ENCODE measurements at places on chromosomes 6 and 20.

GRCh38 chr6:40894962-40895799, 143.8 kb downstream of the UNC5CL start:
- no peak for DNase-seq

- DNase-seq: no peak
Observed at GRCh38 chr6:46677314-46677654, 10.4 kb upstream of the TDRD6 start.

- DNase-seq: no peak
Observed at GRCh38 chr6:16004934-16005679, 123.8 kb upstream of the MYLIP start.

- DNase-seq: no peak
Observed at GRCh38 chr6:14966096-14966905, 279.6 kb upstream of the JARID2 start.

DNA sequence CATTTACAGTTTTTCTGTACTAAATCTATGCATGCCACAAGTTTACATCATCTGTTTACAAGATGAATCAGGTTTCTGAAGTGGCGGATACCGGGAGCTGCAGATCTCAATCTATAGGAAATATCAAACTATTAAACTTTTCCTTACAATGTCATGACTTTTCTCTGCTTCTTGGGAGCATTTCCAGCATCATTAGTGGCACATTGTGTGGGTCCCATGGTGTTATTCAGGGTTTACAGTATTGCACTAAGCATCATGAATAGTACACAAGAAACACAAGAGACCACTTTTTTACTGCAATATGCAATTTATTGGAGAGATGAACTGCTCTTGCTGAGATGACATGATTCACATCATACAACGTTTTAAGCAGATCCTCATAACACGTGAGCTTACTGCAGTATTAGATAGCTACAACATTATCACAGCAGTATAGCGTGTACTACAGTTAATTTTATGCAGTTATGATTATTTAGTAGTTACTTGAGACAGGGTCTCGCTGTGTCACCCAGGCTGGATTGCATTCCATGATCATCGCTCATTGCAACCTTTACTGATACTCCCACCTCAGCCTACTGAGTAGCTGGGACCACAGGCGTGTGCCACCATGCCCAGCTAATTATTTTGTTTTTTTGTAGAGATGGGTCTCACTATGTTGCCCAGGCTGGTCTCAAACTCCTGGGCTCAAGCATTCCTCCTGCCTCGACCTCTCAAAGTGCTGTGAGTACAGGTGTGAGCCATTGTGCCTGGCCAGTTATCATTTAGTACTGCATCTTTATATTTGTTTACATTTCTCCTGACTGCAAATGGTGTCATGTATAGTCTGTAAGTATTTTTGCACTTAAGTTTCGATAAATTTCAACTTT, 18.4 kb downstream of the BLTP3A start:
- no peak for DNase-seq

GRCh38 chr20:42949950-42950349, 239.8 kb downstream of the PTPRT start:
- DNase-seq: no peak

- no peak for DNase-seq
Observed at GRCh38 chr6:39289490-39289889, 24.7 kb downstream of the KCNK17 start.

Data from stimulated activated CD8-positive, alpha-beta memory T cell treated with anti-CD3 and anti-CD28 coated beads, Interleukin-7, amount 100 ng/mL, for 24 hours (primary cell).